ENCODE measurements at places on chromosomes 1 and 21. TPM values are rescaled to one million over a fixed set of nuclear protein-coding genes. Genes with fewer than 3 reads are reported as not detected.

The DNASE2B gene
- total RNA-seq = 0.68 TPM

The ANGPTL3 gene
- total RNA-seq = 88.6 TPM

The CFAP45 gene
- total RNA-seq = 0.43 TPM

The MATN1 gene
- 2.0 TPM for total RNA-seq

The MCOLN3 gene
- total RNA-seq = 16.4 TPM

The BTG2 gene
- 192 TPM for total RNA-seq

The CENPF gene
- total RNA-seq = 18.3 TPM

The NCAM2 gene
- 14.4 TPM for total RNA-seq

The ITSN1 gene
- total RNA-seq = 46.1 TPM

The TMEM51 gene
- total RNA-seq = 24.0 TPM

The MACF1 gene
- 136 TPM for total RNA-seq

The EPHA2 gene
- 26.7 TPM for total RNA-seq
